ENCODE measurements at places on chromosomes 16 and 17. TPM values are rescaled to one million over a fixed set of nuclear protein-coding genes. Genes with fewer than 3 reads are reported as not detected.

Gene KCNAB3
- 7.8 TPM for total RNA-seq

Gene SEPTIN12
- total RNA-seq: not detected

Gene SULT1A3
- total RNA-seq: 4.2 TPM

Gene STAC2
- not detected for total RNA-seq

Gene TBC1D3I
- total RNA-seq: not detected

Gene LDHD
- total RNA-seq: 77.2 TPM

Gene ALKBH5
- total RNA-seq: 66.7 TPM

Gene SLFN11
- total RNA-seq: 38.5 TPM

Gene TEKT5
- not detected for total RNA-seq

Gene CA4
- not detected for total RNA-seq

Gene SHPK
- total RNA-seq: 11.0 TPM

Gene CA7
- total RNA-seq: not detected

Gene WNT3
- 0.29 TPM for total RNA-seq

Gene SRCIN1
- 21.9 TPM for total RNA-seq

Gene MYH8
- not detected for total RNA-seq

Gene IRX6
- not detected for total RNA-seq

Gene ZNF768
- 46.1 TPM for total RNA-seq

Gene PDK2
- 63.8 TPM for total RNA-seq

Gene HOXB3
- 77.6 TPM for total RNA-seq

Gene GNG13
- total RNA-seq: not detected

Gene CIBAR2
- total RNA-seq: not detected

Gene KCNH6
- total RNA-seq: 0.72 TPM

Gene AIPL1
- not detected for total RNA-seq

Gene FOXL1
- total RNA-seq: not detected

Gene ARMC5
- not detected for total RNA-seq

Gene CCL23
- total RNA-seq: not detected

Gene IL17C
- total RNA-seq: not detected

Gene ORC6
- not detected for total RNA-seq

Gene B3GNT9
- total RNA-seq: 1.8 TPM

Gene ODAD4
- total RNA-seq: not detected

Gene ULK2
- 254 TPM for total RNA-seq

Gene TERB1
- not detected for total RNA-seq

Gene PHKB
- total RNA-seq: 84.9 TPM

Gene ACSM3
- 61.8 TPM for total RNA-seq

Gene EXOC3L1
- 1.3 TPM for total RNA-seq

Gene MEIOB
- not detected for total RNA-seq

Gene ZFP3
- total RNA-seq: 6.2 TPM

Gene XAF1
- 7.2 TPM for total RNA-seq

Gene PTGES3L
- total RNA-seq: 8.3 TPM

Gene MGAT5B
- total RNA-seq: not detected

Gene NEUROD2
- total RNA-seq: not detected

Gene CD7
- total RNA-seq: not detected

Gene GRAP
- total RNA-seq: 9.0 TPM

Gene SDR42E1
- 4.0 TPM for total RNA-seq

Gene ABCC6
- 95.6 TPM for total RNA-seq

Gene VMO1
- not detected for total RNA-seq

Gene FMNL1
- total RNA-seq: 8.1 TPM

Gene TNFSF12
- total RNA-seq: 199 TPM
